ENCODE measurements at places on chromosomes 5 and 9.

DNA sequence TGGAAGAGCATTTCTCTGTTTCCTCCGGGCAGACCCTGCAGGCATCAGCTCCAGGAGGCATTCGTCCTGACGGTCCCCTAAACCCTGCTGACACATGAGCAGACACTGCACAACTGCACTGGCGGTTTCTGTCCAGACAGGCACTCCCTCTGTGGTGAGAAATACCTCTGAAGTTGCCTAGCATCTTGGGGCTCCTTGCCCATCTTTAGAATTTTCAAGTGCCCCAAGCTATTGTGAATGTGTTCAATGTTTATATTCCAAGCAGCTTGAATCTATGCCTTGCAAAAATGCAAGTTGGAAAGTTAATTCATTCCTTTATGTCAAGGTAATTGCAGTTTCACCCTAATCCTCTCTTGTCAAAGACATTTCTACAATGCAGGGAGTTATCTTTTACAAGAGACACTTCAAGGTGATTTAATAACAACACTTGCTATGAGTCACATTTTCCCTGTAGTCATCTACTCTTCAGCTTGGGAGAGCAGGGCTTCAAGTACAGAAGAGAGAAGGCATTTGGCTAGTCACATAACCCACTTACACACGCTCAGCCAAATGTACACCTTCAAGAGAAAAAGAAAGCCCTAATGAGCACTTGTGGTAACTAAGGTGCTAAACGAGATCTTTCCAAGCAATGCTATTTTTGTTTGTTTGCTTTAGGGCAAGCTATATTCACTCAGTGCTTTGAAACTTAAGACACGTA, 302.5 kb downstream of the MLLT3 start:
- peak; percentile 75 for DNase-seq

GRCh38 chr5:15326471-15326870, 173.5 kb upstream of the FBXL7 start:
- no peak for DNase-seq

- DNase-seq, result peak; percentile 71
These were observed 16.9 kb downstream of the PTCH1 start for GRCh38 chr9:95499847-95500246.

GRCh38 chr5:163387589-163388343, 49.6 kb upstream of the CCNG1 start:
- DNase-seq, result no peak

DNA sequence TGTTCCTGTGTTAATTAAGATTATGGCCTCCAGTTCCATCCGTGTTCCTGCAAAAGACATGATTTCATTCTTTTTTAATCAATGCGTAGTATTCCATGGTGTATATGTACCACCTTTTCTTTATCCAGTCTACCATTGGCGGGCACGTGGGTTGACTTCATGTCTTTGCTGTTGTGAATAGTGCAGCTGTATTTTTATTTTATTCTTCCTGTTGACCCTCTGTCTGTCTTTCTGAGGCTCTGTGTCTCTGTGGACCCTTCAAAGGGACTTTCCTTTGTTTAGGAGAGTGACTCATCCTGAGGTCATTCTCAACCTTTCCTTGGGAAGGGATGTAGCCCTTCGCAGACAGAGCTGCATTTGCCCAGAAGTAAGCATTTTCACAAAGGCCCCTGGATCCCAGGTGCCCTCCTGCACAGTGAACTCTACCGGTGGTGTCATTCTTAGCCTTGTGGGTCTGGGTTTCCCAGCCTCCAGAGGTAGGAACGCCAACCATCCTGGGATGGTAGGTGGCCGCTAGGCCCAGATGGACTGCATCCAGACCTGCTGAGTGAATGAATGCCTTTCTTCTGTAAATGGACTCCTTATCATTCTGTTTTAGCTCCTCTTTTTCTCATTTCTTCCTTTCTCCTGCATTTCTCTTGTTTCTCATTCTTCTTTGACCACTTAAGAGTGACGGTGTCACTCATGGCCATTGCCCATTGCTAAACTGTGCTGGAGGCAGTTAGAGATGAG, 22.4 kb downstream of the TRIO start:
- peak; percentile 70 for DNase-seq

- DNase-seq, result peak; percentile 38
These were observed 436.0 kb downstream of the ZNF608 start for GRCh38 chr5:124310453-124310852.

- no peak for DNase-seq
These were observed 24.7 kb upstream of the ACOT12 start for GRCh38 chr5:81418606-81419005.

- peak; percentile 79 for DNase-seq
These were observed 24.9 kb downstream of the PCDHGC5 start for GRCh38 chr5:141513627-141514329.

GRCh38 chr5:111124793-111125192, 32.6 kb downstream of the WDR36 start:
- no peak for DNase-seq

DNA sequence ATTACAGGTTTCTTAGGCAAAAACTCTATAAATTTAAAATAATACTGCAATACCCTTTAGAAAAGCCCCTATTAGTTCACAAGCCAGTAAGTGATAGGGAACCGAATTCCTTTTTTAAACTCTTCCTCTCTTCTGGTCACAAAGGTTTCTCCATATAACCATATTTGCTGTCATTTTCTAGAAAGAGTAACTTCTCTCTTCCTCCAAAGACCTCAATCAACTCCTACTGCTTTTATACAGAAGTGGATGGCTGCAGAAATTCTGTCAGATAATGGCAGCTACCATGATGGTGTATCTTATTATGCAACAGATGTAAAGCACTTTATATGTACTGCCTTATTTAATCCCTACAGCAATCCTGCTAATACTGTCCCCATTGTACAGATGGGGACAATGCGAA, 6.2 kb downstream of the TUT7 start:
- no peak for DNase-seq

- DNase-seq, result no peak
These were observed 266.2 kb downstream of the ARHGAP26 start for GRCh38 chr5:143036146-143036927.

DNA sequence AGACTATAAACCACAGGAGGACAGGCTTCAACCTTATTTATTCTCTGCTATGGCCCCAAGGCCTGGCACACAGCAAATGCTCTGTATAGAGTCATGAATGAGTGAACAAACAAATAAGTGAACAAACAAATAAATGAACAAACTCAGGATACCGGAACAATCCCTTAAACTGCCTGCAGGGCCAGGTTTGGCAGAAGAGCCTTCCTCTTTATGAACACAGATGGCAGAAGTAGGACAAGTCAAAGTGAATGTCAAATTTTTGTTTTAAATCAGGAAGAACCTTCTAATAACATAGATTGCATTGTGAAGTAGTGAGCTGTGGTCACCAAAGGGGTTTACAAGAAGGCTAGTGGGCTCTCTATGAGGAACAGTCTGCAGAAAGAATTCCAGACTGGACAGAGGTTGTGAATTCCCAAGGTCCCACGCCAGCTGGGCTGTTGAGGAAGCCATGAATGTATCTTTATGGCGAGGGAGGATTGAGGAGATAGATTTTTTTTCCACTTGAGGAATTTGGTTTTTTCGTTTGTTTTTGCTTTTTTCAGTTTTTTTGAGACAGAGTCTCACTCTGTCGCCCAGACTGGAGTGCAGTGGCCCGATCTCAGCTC, 30.3 kb upstream of the STING1 start:
- no peak for DNase-seq

GRCh38 chr5:115637507-115637906, 11.7 kb upstream of the TMED7 start:
- no peak for DNase-seq

DNA sequence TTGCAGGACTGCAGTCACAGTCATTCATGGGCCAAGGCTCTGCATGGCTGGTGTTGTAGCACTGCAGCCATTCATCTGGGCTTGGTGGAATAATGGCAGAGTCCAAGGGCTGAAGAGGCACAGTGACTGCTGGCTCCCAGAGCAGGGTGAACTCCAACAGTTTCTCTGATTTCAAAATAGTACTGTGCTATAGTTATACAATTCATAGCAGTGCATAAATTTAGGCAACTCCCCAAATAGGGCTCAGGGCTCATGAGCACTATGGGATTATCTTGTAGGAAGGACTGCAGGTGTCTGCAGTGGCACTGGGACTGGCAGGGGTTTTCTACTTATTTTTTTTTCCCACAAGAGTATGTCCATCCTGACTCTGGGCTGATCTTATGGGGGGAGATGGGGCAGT, 642.5 kb upstream of the SGCD start:
- no peak for DNase-seq

DNA sequence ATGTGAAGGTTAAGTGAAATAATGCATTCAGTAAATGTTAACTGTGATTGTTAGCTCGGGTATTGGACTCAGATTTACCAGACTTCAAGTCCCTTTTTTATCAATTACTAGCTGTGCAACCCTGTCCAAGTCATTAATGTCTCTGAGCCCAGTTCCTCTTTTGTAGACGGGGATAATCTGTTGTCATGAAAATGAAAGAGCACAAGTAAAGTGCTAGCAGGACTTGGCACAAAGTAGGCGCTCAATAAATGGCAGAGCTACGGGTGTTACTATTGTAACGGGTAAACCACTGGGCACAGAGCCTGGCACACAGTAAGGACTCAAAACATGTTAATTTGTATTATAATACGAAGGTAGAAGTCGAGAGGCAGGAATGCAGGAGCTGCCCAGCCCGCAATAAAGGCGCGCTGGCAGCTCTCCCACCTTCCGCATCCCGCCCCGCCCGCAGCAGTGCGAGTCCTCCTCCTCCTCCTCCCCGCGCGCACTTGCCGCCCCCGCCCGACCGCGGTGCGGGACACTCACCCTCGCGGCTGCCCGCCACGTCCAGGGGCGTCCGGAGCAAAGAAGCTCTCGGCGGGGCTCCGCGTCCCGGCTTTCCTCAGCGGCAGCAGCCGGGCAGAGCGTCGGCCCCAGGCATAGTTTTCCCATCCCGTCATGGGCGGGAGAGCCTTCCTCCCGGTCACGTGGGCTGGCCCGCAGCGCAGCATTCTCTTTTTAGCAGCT, at the start of gene C1QTNF2:
TSS of gene C1QTNF2 (minus strand) at position 637 of the 723 bp plus-strand sequence. CDS start 15,615 bp downstream, outside the sequence.
- peak; percentile 68 for DNase-seq

DNA sequence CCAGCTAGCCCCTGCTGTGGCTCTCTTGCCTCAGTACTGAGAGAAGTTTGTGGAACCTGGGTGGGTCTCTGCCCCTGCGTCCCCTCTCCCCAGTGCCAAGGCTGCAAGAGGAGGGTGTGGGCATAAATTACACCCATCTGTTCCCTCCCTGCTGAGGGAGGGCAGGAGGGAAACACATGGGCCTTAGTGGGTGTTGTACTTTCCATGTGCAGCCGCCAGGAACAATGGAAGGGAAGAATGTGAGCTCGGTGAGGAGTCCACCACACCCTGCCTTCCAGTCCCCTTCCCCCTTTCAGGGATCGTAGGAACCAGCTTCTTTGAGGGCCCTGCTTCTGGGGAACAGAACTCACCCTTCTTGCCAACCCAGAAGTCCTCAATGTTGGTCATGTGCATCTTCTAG, 138.2 kb upstream of the KLF4 start:
- no peak for DNase-seq

DNA sequence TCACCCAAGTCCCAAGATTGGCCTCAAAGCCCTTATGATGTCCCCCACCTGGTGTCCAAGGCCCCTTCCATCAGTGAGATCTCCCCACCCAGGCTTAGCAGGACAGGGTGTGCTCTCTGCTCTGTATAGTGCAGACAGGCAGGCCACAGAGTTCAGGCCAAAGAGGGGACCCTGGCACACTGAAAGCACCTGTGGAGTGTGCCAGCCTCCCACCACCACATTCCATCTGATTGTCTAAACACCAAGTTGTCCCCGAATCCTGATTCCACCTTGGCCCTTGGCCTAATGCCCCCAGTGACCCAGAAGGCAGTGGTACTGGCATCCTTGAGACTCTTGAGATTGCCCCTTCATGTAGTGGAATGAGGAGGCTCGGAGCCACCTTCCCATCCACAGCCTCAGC, 5.4 kb downstream of the SPINK4 start:
- no peak for DNase-seq

- no peak for DNase-seq
These were observed 348.3 kb downstream of the ICE1 start for GRCh38 chr5:5770825-5771224.

- no peak for DNase-seq
These were observed 295.4 kb downstream of the CSNK1G3 start for GRCh38 chr5:123807177-123807945.

DNA sequence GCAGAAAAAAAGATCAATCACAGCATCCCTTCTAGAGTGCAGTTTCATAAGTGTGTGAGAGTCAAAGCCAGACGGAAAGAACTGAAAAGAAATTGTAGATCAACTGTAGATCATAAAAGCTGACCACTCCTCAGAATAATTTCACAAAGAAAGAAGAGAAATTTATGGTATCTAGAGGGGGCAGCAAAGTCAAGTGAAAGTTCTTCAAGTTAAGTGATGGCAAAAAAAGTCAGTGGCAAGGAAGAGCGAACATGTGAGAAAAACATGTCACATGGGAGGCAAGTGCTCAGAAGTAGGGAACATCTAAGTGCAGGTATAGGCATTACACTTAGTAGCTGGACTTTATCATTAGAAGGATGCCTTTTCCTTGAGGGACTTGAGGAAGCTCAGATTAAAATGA, 245.1 kb upstream of the ISL1 start:
- no peak for DNase-seq

- peak; percentile 18 for DNase-seq
These were observed 1.3 kb downstream of the GNG10 start for GRCh38 chr9:111662576-111663300.

- DNase-seq, result no peak
These were observed 53.6 kb downstream of the LIX1 start for GRCh38 chr5:97088774-97089148.

DNA sequence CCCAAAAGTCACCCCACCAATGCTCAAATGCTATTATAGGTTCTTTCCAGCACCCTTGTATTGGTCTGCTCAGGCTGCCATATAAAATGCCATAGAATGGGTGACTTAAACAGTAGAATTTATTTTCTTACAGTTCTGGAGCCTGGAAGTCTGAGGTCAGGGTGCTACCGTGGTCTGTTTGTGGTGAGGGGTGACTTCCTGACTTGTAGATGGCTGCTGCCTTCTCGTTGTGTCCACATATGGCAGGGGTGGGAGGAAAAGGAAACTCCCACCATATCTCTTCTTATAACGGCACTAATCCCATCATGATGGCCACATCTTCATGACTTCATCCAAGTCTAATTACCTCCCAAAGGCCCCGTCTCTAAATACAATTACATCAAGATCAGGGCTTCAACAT, 257.8 kb upstream of the TARS1 start:
- no peak for DNase-seq

DNA sequence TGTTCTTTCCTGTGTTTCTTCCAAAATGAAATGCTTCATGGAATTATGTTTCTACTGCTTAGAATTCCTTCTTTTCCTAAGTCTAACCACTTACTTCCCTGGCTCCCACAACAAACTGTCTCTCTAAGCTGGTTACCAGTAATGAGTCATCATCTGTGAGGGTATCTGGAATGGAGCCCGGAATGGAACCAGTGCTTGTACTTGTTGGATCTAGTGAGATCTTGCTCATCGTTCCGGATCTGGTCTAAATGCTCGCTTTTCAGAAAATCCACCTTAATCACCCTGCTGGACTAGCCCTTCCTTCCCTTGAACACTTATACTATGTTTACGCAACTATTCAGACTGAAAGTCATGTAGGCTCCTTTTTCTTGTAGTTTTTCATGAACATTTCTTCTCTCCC, 184.8 kb downstream of the PBX3 start:
- DNase-seq, result peak; percentile 74
